ENCODE measurements at places on chromosomes 16 and 17.

- DNase-seq, result no peak
Measured at GRCh38 chr16:69494991-69495392, 70.6 kb downstream of the CYB5B start.

DNA sequence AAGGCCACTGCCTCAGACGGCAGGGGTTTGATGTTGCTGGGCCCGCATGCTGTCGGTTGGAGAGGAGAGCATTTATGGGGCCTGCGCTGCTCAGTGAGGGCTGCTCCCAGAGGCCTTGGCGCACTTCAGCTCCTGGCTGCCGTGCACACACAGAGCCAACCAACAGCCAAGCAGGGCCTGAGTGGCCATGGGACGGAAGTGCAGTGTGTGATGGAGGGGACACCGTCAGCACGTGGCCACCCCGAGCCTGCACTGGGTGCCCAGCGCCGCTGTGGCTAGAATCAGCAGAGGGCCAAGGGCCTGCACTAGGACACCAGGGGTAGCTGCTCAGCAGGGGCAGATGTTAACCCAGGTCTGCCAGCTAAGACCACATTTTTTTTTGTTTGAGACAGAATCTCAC, 21.8 kb downstream of the KLHL36 start:
- DNase-seq, result no peak

DNA sequence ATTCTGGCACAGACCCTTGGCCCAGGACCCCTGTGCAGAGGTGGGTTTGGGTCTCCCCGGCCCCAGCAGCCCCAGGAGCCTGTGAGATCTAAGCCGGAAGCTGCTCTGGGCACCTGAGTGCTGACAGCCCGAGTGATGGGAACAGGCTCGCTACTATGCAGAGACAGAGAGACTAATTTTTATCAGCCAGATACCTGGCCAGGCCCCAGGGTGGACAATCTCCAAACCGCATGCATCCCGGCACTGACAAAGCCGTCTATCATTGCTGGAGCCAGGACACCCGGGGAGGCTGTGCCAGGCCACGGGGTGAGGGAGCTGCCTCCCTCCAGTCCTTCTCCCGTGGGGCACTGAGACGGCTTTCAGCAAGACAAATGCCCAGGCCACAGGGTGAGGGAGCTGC, 25.0 kb downstream of the CBFA2T3 start:
- DNase-seq, result no peak

DNA sequence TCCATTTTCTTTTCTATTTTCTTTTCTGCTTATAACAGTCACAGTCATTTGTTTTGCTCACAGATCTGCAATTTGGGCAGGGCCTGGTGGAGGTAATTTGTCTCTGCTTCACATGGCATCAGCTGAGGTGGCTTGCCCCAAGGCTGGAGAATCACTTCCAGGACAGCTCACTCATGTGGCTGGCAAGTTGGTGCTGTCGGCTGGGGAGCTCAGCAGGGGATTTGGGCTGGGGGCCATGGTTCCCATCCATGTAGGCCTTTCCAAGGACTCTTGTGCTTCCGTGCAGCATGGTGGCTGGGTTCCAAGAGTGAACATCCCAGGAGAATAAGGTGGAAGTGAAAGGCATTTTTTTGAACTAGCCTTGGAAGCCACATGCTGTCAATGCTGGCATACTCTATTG, 85.7 kb downstream of the MGAT5B start:
- DNase-seq, result no peak

DNA sequence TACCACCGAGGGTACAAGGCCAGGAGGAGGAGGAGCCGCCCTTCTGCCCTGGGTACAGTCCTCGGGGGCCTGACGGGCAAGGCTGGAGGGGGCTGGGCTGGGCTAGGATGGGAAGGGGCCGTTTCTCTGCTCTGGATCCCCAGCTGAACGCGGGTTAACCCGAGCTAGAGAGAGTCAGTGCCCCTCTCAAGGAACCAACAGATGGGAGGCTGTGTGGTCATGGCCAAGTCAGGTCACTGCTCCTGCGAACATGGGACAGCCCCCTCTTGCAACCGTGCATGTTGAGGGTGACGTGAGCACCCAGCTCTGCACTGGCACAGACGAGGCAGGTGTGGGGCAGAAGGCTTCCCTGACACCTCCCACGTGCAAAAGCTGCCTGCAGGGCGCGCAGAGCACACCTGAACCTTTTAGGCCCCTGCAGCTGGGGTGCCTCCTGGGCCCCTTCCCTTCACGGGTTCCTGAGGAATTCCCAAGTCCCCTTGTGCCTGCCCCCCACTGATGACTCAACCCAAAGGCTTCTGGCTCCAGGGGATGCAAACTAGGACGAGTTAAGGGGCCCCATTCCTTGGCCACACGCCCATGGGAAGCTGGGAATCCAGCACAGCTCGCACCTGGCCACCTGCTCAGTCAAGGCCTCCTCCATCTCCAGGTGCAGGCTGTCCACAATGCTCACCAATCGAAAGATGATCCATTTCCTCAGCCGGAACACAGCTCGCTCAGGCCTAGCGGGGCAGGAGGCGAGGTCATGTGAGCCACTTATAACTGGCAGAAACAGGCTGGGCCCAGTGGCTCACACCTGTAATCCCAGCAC, 6.3 kb downstream of the MYBBP1A start:
- DNase-seq, result no peak

Measured in SK-N-SH (cell line).